SHP77 (cell line): ENCODE measurements at places on chromosomes 7 and 10.

DNA sequence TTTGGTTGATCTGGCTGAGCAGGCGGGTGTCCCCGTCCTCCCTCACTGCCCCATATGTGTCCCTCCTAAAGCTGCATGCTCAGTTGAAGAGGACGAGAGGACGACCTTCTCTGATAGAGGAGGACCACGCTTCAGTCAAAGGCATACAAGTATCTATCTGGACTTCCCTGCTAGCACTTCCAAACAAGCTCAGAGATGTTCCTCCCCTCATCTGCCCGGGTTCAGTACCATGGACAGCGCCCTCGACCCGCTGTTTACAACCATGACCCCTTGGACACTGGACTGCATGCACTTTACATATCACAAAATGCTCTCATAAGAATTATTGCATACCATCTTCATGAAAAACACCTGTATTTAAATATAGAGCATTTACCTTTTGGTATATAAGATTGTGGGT, 26.9 kb upstream of the TRIM56 start:
- no peak for DNase-seq

DNA sequence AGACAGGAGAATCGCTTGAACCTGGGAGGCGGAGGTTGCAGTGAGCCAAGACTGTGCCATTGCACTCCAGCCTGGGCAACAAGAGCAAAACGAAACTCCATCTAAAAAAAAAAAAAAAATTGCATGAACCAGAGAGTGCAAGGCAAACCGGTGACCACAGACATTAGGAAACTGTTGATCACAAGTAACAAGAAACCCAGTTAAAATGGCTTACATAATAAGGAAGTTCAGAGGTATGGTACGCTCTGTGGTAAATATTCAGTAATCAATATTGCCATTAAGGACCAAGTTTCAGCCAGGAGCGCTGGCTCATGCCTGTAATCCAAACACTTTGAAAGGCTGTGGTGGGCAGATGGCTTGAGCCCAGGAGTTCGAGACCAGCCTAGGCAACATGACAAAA, 9.2 kb upstream of the NT5C2 start:
- DNase-seq, result no peak

DNA sequence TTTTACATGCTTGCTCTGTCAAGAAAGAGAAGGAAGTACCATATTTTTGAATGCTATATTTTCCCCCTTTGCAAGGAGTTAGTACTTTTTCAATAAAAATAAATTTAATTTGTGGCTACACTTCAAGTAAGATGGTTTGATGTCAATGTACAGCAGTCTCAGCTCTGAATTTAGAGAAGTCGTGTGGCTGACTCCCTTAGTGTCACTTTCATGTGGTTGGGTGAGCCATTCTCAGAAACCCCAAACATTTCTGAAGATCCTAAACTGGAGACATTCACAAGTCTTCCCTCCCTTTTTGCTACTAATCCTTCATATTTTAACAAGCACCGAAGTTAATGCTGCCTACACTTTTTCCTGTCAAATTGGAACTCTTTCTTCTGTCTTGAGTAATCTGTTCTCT, 244.4 kb downstream of the DYNC1I1 start:
- no peak for DNase-seq

- no peak for DNase-seq
Observed at GRCh38 chr10:75003891-75004290, 107.6 kb upstream of the SAMD8 start.

GRCh38 chr10:103054621-103055020, 136.5 kb downstream of the CNNM2 start:
- DNase-seq, result no peak

DNA sequence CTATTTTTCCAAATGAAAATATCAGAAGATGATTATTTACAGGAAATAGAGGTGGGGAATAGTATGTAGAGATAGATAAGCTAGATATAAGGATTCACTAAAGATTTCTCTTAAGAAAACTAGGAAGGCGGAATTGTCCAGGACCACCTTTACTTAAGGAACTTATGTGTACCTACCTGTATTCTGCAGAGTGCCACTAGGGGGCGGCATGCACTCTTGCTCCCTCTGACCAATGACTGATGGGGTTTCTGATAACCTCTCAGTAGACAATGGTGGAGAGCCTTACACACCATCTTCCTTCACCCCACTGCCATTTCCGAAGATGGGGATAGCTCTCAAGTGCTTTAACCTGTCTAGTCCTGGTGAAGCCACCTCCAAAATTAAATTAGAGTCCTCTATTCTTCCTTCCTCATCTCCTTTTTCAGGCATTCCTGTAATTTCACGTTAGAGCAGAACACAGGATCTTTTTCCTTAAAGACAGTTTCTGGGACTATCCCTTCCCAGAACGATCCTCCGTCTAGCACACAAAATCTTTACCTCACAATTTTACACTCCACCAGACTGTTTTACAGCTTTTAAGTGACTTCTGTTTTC, 453.1 kb downstream of the SORCS1 start:
- DNase-seq, result peak; percentile 12

GRCh38 chr10:132582771-132583170, 45.2 kb downstream of the INPP5A start:
- DNase-seq, result no peak

GRCh38 chr10:96168546-96168945, 38.4 kb downstream of the ZNF518A start:
- DNase-seq, result no peak

DNA sequence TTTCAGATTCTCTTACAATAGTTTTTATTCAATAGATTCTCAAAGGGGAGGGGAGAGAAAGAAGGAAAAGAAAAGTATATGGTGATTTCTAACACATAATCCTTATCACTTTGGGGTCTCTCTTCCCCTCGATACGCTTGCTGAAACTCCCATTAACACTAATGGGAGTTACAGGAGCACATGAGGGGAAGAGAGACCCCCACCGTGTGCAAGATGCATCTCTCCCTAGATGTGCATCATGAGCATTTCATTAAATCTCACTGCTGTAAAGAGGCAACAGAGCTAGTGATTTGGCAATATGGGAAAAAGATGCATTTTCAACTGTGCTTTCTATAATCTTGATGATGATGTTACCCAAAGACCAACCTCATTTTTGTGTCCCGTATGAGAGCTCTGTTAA, 177.4 kb downstream of the SKAP2 start:
- DNase-seq, result no peak

- DNase-seq, result no peak
Observed at GRCh38 chr7:155219947-155220769, 77.5 kb upstream of the INSIG1 start.

DNA sequence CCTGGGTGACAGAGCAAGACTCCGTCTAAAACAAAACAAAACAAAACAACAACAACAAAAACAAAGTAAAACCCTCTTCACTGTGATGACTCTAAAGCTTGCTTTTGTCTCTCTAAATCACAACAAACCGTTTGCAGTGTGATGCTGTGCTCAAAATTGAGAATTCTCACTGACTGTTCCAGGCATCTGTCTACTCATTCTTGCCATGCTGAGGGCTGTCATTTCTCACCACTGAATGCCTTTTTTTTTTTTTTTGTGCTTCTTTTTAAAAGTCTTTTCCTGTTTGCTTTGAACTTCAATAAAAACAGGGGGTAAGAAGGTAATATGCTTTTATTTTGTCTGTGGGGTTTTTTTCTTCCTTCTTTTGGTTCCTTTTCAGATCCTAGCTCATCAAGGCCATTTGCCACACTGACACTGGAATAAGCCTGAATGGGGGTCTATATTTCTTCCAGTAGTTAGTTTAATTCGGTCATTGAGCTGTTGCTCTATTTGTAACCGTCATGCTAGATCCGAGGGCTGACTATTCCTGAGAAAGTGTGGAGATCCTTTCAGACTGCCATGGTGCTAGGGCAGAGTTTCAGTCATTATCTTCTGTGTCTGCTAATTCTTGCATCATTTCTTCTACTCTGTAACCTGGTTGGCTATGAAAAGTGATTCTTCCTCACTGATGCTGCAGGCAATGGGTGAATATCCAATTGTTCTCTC, 10.6 kb downstream of the FAS start:
- DNase-seq, result no peak

DNA sequence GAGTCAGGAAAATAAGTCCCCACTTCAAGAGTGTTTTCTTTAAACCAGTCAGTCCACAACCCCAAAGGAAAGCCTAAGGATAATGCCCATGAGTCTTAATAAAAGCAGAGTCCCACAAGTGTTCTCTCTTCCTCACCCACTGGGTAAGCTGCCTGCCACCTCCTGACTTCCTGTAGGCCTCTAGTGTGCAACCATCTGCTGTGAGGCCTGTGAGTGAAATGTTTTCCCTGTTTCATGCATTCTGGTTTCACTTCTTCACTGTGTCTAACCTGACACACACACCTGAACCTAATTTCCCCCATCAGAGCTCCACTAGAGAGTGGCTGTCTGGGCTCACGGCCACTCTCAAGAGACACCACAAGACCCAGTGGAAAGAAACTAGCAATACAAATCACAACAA, 38.9 kb upstream of the GDF10 start:
- no peak for DNase-seq

GRCh38 chr7:5780801-5781496, 514 bp downstream of the RNF216 start:
- DNase-seq, result peak; percentile 59
